ENCODE measurements at places on chromosomes 2 and 18.

GRCh38 chr2:237280229-237280628, 133.7 kb downstream of the COL6A3 start:
- DNase-seq, result no peak

DNA sequence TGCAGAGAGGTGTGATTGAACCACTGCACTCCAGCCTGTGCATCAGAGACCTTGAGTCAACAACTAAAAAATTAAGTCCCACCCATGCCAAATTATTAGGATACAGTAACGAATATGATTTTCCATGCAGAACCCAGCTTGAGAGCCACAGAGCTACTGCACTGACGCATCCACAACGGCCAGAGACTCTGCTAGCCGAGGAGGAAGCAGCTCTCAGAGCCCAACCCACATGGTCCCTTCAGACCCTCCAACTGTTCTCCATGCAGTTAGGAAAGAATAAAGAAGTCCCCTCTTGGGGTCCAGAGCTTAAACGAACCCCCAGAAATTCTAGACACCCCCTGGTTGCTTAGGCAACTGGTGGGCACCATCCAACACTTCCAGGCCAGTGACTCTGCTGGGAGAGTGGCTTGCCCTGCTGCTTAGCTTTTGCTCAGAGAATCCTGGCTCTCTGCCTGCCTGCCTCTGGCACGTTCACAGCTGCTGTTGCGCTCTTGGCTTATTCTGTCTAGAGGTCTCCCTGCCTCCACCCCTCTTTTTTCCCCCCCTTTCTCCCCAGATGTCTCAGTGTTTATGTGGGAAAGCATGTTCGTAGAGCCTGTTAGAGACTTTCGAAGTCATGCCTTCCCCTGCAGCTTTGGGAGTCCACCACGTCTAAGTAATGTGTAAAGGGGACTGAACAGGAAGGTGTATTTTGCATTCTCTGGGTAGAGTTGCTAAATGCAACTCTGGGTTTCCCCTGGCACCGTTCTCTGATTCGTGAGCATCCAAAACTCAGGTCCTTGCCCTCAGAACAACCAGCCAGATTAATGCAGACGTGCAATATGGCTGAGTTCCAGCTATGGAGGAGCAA, 26.0 kb upstream of the SP3 start:
- DNase-seq, result no peak

GRCh38 chr2:88078643-88079172, 11.1 kb downstream of the SMYD1 start:
- no peak for DNase-seq

- DNase-seq, result no peak
These were observed 127.1 kb upstream of the SLC35G4 start for GRCh38 chr18:11482271-11482670.

DNA sequence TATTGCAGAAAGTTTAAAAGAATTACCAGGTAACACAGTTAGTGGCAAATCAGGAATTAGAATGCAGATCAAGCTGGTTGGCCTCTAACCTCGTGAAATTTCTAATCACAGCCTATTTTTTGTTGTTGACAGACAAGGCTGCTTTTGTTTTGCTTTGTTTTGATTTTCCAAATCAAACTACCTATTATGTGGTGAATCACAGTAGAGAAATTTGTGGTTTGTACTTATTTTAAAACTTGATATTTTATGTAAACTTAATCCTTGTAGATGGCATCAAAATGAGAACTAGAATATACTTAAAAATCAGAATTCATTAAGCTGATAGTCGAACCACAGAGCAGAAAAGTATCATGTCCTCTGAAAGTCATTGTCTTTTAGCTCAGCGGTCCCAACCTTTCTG, 258.1 kb downstream of the CTNNA2 start:
- DNase-seq, result no peak

DNA sequence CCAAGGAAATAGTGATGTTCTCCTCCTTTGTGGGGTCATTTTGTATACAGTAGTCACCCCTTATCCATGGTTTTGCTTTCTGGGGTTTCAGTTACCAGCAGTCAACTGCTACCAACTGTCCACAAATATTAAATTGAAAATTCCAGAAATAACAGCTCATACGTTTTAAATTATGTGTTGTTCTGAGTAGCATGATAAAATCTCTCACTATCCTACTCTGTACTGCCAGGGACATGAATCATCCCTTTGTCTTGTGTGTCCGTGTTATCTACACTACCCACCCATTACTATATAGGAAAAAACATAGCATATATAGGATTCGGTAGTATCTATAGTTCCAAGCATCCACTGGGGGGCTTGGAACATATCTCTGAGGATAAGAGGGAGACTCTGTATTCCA, 120.9 kb upstream of the DCC start:
- DNase-seq, result no peak

- DNase-seq, result no peak
These were observed 502.1 kb downstream of the PARD3B start for GRCh38 chr2:205047273-205047839.

Data from activated CD4-positive, alpha-beta T cell treated with anti-CD3 and anti-CD28 coated beads for 4 hours (primary cell).